AG09309 (cell line): ENCODE measurements at places on chromosomes 13 and 19.

GRCh38 chr13:45658586-45659235 lies 43.2 kb upstream of the ERICH6B start:
- DNase-seq, result peak; percentile 66

GRCh38 chr13:107865318-107865575 lies 350.1 kb downstream of the LIG4 start:
- DNase-seq, result no peak

GRCh38 chr13:101942038-101942437 lies 459.8 kb downstream of the FGF14 start:
- no peak for DNase-seq

- DNase-seq, result no peak
Observed at GRCh38 chr13:52127378-52127777, 1.5 kb downstream of the NEK5 start.

GRCh38 chr13:106377341-106377740 lies 158.1 kb downstream of the EFNB2 start:
- no peak for DNase-seq

- peak; percentile 52 for DNase-seq
Observed at GRCh38 chr19:28710278-28710677, 502.7 kb downstream of the UQCRFS1 start.

DNA sequence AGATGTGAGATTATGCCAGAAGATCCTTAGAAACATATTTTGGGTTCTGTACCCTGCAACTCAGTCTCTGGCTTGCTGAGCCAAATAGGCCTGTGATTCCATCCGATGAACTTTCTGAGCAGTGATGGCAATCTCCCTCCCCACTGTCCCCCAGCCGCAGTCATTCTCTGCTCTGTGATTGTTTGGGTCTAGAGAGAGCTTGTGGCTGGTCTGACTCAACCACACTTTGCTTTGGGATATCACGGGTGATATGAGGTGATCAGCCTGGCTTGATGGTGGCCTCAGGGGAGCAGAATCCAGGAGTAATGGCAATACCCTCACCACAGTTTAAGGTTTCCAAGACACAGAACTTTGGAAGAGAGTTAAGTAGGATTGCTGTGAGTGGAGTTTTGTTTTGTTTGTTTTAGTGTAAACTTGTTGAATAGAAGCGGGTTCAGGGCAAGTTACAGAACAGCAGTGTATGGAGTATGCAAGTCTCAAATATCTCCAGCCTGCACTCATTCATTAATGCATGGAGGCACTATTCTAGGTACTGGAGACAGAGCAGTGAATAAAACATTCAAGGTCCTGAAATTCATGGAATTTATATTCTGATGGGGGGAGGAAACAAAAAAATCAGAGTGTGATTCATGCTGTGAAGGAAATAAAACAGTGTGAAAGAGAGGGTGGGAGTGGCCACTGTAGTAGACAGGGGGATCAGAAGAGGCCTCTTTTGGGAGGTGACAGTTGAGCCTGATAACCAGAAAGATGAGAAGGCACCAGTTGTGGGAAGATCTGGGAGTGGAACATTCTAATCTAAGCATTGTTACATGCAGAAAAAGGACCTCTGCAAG lies 5.3 kb downstream of the SAMD4B start:
- DNase-seq, result no peak

DNA sequence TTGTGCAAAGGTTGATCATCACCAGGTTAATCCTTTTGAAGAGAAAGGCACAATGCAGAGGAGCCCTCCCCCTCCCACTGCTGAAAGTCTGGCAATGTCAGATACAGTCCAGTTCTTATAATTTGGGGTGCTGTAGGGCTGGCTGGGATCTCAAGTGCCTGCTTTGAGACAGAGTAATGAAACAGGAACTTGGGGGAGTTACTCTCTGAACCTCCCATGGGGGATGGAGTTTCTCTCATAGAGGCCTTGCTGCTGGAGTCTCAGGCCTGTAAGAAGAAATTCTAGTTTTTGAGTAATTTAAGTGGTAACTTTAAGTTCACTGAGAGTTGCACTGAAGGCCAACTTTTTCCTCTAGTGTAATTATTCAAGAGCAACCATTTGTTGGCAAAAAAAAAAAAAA lies 410.5 kb downstream of the KCNRG start:
- DNase-seq, result no peak

DNA sequence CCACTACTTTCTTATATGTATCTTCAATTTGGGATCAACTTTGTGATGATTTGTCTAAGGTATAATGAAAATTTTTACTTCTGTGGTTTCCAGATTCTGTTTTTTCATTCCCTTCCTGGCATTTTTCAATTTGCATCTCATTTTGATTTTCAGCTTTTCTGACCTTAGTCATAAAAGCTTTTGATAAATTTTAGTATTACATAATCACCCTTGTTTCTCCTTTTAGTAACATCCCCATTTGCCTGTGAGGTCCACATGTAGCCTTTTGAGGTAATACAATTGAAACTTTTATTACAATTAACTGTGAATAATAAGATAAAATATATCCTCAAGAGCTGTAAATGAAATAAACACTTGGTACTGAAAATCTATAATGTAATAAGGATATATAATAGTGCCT lies 31.2 kb downstream of the LACC1 start:
- no peak for DNase-seq

- no peak for DNase-seq
Observed at GRCh38 chr13:97249093-97249795, 27.1 kb downstream of the MBNL2 start.

GRCh38 chr19:39342647-39343305 lies 555 bp downstream of the SAMD4B start:
- DNase-seq, result no peak

DNA sequence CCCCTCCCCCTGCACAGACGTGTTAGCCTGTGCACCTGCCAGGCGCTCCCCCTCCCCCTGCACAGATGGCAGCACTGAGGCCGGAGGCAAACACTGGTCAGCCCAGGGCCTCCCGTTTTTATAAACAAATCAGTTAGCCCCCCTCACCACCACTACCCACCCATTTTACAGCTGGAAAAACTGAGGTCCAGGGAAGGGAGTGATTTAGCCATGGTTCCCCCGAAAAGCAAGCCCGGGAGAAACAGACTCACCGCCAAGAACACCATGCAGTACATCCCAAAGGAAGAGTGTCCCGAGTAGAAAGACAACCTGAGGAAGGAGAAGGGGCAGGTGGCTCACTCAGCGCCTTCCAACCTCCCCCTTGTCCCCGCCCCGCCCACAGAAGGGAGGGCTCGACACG lies 8.7 kb downstream of the PLPP2 start:
- DNase-seq, result no peak

DNA sequence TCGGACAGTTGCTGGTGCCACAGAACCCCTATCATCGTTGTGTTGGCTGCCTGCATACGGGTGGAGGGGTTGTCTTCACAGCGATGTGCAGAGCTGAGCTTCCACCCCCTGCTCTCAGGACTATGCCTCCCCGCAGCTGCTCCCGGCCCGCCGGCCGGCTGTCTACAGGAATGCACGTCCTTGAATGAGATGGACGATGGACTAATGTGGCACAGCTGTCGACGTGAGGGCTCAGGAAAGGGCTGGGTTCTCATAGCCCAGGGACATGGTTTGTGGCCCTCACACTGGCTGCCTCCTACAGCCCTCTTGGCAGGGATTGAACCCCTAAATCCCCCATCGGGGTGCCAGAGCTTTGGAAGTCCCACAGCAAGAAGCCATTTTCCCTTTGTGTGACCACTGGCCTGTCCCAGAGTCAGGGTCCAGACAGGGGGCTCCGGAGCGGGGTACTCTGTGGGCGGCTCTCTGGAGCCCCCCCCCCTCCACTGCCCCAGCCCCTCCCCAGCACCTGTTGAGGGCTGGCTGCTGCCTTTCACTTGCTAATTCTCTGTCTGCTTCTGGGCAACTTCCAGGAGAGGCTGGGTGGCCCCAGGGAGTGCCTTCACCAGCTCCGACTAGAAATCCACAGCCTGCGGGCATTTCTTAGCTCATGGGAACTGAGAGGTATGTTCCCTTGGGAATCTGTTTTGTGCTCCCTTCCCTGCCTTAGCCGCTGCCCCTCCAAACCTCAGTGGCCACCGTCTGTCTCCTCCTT lies 40.2 kb downstream of the TSSK6 start:
- no peak for DNase-seq

DNA sequence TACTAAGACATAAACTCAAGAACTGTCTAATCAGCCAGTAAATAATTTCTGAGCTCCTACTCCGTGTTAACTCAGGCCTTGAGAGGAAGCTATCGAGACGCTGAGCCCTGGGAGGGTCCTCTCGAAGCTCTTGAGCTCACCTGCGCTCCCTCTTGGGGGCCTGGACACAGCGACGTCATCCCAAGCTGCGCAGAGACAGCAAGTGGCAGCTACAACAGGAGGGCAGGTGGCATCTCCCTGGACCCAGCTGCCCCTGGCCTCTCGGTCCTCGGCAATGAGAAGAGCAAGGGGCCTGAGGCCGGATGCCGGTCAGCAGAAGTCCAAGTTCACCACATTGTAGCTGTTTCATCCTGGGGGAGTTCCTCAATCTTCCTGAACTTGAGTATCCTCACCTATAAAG lies 30.5 kb upstream of the TUBGCP3 start:
- no peak for DNase-seq

GRCh38 chr13:26951581-26952177 lies 191.1 kb upstream of the GPR12 start:
- no peak for DNase-seq

GRCh38 chr13:110874508-110874960 lies 40.3 kb downstream of the ANKRD10 start:
- no peak for DNase-seq

DNA sequence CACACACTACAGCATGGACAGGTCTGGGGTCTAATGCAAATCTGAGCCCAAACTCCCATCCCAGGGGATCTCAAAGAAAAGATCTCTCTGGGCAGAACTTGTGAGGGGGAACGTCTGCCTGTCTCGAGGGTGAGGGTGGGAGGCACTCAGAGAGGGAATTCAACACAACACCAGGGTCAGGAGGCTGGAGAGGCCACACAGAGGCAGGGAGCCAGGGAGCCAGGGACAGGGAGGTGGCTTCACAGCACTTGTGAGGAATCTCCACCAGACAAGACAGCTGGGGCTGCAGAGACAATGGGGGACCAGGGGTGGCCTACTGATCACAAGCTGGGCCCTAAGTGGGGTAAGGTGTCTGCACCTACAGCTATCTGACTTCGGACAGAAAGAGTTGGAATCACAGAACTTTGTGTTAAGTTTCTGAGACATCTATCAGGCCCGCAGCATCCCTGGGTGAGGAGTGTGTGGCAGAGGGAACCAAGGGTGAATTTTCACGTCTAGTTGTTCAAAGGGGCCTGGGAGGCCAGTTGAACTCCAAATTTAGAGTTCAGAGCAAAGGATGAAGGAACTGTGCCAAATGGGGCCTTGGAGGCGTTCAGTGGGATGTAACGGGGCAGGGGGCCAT lies 12.7 kb upstream of the AKAP8L start:
- no peak for DNase-seq

DNA sequence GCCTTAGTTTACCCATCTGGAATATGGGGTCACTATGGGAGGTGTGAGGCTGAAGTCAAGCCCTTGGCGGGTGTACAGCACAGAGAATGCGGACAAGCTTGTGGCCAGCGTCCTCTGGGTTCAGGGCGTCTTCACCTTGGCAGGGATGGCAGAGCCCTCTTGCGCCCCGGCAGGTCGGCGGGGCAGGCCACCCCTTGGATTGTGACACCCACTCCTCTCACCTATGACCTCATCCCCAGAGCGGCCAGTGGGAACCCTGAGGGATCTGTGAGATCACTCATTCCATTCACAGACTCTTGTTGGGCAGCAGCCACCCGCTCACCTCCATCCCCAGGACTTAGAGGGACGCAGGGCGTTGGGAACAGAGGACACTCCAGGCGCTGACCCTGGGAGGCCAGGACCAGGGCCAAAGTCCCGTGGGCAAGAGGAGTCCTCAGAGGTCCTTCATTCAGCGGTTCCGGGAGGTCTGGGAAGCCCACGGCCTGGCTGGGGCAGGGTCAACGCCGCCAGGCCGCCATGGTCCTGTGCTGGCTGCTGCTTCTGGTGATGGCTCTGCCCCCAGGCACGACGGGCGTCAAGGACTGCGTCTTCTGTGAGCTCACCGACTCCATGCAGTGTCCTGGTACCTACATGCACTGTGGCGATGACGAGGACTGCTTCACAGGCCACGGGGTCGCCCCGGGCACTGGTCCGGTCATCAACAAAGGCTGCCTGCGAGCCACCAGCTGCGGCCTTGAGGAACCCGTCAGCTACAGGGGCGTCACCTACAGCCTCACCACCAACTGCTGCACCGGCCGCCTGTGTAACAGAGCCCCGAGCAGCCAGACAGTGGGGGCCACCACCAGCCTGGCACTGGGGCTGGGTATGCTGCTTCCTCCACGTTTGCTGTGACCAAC lies at the start of gene SPACA4:
SPACA4 (plus strand) TSS at position 280 of the 896 bp plus-strand sequence; CDS start at position 517, 237 bp downstream.
- no peak for DNase-seq

- no peak for DNase-seq
Observed at GRCh38 chr19:51111606-51112005, 3.4 kb upstream of the CTU1 start.

DNA sequence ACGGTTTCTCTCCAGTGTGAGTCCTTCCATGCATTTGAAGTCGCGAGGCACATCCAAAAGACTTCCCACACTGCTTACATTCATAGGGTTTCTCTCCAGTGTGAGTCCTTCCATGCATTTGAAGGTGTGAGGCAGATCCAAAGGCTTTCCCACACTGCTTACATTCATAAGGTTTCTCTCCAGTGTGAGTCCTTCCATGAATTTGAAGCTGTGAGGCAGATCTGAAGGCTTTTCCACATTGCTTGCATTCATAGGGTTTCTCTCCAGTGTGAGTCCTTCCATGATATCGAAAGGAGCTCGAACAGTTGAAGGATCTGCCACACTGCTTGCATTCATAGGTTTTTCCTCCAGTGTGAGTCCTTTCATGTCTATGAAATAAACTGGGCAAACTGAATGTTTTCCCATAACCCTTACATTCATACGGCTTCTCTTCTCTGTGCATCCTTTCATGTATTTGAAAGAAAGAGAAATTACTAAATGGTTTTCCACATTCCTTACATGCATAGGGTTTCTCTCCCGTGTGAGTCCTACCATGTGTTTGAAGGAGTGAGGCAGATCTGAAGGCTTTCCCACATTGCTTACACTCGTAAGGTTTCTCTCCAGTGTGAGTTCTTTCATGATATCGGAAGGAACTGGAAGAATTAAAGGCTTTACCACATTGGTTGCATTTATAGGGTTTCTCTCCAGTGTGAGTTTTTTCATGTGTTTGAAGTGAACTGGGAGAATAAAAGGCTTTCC lies 20.3 kb downstream of the ZNF433 start:
- DNase-seq, result no peak
